ENCODE measurements at places on chromosomes 4 and X.

DNA sequence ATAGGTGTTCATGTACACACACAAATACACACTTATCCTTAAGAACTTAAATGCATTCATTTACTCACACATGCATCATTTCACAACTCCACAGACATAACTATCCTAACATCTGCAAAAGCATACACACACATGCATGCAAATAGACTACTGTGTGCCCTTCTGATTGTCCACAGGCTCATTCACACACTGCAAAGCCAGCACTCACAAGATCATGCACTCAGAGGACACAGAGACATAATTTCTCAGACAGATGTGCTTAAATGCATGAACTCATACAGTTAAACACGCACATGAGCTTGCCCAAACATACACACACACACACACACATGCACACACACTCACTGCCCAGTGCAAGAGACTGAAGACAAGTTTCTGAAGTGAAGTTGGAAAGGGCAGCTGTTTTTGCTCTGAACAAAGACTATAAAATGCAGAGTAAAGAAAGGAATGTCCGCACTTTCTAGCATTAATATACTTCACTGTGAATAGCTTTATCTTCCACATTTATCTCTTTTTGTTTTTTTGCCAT is 1018.0 kb upstream of the HS3ST1 start:
- DNase-seq, result no peak

- DNase-seq, result no peak
Measured at GRCh38 chr4:134278675-134279074, 77.1 kb upstream of the PABPC4L start.

DNA sequence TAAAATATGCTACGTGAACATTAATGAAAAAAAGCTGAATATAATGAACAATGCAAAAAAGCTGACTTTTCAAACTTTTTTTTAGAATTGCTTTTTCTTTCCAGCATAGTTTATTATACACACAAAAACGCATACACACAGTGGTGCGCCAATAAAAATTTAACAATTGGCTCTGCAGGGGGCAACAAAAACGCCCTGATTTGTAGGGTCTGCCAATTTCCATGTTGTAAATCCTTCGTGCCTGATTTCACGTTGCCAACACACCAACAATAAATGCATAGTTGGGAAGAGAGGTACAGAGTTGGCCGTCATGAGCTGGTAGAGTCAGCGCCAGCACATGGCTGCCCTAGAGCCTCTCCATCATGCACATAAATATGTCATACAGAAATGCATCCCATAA is 333.1 kb downstream of the MAPK10 start:
- DNase-seq, result no peak

DNA sequence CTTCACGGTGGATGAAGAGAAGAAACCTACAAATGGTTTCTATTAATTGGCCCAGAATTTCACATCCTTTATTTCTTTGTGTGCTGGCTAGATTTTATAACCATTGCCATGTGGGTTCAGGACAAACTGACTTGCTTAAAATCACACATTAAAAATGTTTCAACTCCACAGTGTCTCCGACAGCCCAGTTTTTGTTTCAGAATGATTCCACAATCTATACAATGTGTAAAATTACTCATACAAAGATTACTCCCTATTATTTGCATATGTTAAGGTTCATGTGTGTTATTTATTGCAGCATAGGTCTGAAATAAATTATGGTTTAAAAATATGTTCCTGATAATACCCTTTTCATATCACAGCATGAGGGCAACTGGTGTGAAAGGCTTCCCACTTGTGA is 20.6 kb downstream of the DCHS2 start:
- DNase-seq, result no peak

GRCh38 chr4:95107635-95108034 is 349.9 kb downstream of the BMPR1B start:
- DNase-seq, result no peak
